ENCODE measurements at places on chromosomes 16 and 17.

DNA sequence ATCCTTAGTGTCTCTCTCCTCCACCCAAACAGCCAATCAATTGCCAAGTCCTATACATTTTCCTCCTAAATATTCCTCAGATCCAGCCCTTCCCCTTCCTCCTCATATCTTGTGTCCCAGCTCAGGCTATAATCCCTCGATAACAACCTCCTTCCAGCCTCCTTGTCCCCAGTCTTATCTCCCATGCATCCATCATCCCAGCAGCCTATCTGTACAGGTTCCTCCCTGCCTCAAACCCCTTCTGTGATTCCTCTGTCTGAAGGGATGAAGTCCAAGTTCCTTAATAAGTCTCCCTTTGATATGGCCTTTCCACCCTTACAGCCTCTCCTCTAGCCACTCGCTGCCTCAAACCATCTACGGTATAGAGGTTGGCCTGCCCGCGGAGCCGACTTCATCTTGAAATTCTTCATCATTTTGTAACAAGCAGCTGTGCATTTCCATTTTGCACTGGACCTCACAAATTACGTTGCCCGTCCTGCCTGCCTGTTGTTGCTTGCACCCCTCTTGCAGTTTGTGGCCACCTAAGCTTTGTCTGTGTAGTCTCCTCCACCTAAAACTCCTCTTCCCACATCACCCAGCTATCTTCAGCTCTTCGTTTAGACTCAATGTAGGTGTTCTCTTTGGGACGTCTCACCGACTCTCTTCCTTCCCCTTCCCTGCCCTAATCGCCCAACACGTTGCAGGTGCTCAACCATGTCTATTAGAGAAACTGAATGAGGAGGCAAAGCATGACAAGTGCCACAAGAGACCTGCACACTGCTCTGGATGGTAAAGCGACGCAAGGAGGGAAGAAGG, 786 bp upstream of the CDK5RAP3 start:
- DNase-seq, result no peak

DNA sequence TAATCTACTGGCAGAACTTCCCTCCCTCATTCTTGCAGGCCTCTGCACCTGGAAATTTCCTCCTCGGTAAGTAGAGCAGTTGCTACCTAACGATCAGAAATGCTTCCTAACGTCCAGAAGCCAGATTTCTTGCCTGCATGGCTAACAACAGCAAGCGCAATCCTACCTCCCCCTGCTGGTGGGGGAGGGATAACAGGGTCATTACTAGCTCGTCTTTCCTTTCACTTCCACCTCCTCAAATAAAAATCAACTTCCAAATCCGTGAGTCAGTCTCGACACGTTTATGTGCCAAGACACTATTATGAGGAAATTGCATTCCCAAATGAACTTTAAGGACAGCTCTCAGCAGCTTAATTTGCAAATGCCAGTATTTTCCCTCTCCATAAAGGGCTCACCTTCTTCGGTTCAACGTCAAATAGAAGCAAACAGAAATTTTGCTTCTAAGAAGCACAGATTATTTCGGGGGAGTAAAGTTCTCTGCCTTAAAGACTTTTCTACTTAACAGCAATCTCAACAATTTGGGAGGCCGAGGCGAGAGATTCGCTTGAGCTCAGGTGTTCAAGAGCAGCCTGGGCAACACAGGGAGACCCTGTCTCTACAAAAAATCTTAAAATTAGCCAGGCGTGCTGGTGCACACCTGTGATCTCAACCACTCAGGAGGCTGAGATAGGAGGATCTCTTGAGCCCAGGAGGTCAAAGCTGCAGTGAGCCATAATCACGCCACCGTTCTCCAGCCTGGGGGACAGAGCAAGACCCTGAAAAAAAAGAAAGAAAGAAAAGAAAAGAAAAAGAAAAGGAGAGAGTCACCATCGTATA, 188.6 kb upstream of the PSMD7 start:
- peak; percentile 50 for DNase-seq

DNA sequence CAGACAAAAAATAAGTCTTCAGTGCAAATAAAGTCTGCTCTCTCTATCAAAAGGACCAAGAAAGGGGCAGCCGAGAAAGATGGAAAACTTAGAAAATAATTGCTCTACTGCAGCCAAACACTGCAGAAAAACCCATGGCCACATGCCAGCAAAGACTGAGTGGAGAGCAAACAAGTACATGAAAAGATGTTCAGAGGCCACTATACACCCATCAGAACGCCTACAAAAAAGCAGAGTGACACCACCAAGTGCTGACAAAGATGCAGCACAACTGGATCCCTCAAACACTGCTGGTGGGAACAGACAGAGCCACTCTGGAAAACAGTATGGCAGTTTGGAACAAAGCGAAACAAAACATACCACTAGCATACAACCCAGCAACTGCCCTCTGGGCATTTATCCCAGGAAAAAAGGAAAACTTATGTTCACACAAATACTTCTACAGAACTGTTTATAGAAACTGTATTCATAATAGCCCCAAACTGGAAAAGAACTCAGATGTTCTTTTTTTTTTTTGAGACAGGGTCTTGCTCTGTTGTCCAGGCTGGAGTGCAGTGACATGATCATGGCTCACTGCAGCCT, 36.7 kb downstream of the KIAA0753 start:
- no peak for DNase-seq

GRCh38 chr16:78816499-78817195, 717.2 kb downstream of the WWOX start:
- DNase-seq, result no peak

- no peak for DNase-seq
Measured at GRCh38 chr16:70691223-70692129, 5.6 kb upstream of the MTSS2 start.

Measured in activated CD8-positive, alpha-beta memory T cell treated with anti-CD3 and anti-CD28 coated beads, Interleukin-2, amount 10 ng/mL, durations not matched to agents 7 days and 5 days (primary cell).